ENCODE measurements at places on chromosomes 5 and 9.

- no peak for DNase-seq
These were observed 13.9 kb downstream of the PCDH12 start for GRCh38 chr5:141944076-141944475.

GRCh38 chr9:127393645-127394044, 3.3 kb upstream of the SLC2A8 start:
- peak; percentile 37 for DNase-seq

GRCh38 chr9:26950521-26950920, 3.5 kb upstream of the PLAA start:
- peak; percentile 68 for DNase-seq

DNA sequence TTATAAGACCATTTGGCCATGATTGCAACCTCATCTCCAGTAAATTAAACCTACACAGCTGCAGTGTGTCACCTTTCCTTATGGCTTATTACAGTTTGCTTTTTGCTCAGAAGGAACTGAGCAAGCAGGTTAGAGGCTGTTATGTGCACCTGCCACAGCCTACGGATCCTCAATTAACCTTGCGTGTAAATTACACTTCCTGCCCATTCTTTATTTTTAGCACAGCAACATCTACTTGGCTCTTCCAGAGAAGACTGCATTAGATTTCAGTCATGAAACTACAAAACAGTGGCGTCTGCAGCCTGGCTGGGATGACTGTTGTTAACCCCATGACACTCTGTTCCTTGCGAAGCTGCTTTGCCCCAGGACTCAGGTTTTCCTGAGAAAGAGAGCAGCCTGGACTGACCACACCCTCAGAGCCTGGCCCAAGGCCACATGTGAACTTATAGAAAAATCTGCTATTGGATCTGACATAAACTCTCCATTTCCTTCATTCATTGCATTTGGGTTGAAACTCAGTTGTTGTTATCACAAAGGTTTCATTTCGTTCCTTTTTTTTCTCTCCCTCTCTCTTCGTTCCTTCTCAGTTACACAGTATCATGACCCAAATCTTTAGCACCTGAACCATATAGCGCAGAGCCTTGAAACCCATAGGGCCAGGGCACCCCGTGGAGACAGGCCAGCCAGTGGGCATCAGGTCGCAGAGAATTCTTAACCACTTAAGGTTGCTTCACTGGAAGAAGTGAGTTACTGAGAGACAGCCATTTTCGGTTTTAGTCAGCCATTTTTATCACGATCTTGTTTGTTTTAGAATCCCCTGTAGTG, 138.6 kb downstream of the PALM2AKAP2 start:
- DNase-seq, result no peak

DNA sequence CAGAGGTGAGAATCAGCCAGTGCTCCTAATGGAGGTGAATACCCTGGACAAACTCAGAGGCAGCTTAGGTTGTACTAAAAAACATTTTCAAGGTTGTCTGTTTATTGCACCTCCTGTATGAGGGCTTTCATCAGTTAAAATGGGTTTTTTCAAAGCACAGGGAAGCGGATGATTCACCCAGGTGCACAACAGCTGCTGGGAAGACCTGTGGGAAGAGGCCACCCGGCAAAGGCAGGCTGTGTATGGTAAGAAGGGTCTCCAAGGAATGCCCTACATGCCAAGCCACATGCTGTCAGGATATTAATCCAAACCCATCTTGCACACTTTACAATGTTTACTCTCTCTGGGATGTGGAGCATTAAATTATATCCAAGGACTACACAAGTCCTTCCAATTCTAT, 14.7 kb downstream of the SIL1 start:
- no peak for DNase-seq

DNA sequence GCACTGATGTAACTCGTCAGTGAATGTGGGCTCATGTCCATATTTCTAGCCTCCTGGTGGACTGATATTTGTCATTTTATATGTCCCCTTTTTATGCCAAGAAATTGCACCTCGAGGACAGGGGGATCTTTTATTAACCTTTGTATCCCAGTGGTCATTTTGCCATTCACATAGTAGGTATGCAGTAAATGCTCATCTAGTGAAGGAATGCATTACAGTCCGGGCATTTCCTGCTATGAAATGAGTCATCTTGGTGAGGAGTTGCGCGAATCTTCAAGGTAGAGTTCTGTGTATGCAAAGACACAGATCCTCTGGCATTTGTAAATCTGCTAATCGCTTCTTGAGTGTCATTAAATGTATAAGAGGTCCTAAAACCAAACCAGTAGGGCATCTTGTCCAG, 755.5 kb upstream of the ADAMTS16 start:
- DNase-seq, result peak; percentile 22

- peak; percentile 1 for DNase-seq
These were observed 333.4 kb upstream of the ZNF462 start for GRCh38 chr9:106529616-106530015.

- DNase-seq, result no peak
These were observed 616.8 kb downstream of the TLE4 start for GRCh38 chr9:80188579-80188978.

DNA sequence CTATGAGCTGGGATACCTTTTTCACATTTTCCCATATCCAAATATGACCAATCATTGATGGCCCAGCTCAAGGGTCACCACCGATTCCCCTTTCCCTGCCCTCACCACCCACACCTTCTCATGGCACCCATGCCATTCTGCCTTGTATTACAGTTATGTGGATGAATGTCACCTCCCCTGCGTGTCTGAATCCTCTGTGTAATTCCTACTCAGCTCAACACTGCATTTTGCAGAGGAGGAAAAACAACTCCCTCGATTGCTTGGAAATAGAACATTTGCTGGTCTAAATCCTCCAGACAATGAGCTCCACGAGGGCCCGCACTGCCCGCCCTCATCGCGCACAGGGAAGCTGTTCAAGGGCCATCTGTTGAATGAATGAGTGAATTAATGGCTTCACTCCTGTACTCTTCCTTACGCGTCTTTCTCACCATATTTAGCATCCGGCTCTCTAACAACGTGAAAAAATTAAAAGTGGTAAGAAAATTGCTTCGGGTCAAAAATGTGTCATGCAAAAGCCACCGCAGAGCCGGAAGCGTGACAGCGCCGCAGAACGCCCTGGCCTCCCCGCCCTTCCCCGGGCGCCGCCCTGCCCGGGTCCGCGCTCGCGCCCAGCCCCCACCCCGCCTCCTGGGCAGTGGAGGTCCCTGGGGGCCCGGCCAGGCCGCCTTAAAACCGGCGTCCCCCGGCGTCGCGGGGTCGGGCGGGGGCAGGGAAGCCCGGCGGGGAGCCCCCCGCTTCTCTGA, 704 bp downstream of the SUSD1 start:
- peak; percentile 82 for DNase-seq

- peak; percentile 80 for DNase-seq
These were observed 75.0 kb downstream of the ADAMTS12 start for GRCh38 chr5:33816791-33817190.

- no peak for DNase-seq
These were observed 1.2 kb upstream of the RNF38 start for GRCh38 chr9:36401164-36401740.

GRCh38 chr9:14158916-14159315, 155.0 kb downstream of the NFIB start:
- peak; percentile 34 for DNase-seq

DNA sequence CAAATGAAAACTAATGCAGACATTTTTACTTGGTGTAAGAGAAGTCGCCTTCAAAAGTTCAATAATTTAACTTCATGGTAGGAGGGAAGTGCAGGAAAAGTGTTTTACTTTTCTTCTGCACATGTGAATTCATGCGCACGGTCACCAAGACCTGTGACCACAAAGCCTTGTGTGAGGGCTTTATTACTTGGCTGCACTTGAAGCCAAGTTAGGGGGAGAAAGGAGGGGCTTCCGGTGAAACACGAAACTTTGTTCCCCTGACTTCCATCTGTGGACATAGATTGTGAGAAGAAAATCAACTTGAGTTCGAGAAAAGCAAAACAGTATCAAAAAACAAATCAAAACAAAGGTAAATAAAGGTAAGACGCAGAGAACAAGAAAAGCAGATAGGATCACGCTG, 239.9 kb downstream of the ROR2 start:
- no peak for DNase-seq

DNA sequence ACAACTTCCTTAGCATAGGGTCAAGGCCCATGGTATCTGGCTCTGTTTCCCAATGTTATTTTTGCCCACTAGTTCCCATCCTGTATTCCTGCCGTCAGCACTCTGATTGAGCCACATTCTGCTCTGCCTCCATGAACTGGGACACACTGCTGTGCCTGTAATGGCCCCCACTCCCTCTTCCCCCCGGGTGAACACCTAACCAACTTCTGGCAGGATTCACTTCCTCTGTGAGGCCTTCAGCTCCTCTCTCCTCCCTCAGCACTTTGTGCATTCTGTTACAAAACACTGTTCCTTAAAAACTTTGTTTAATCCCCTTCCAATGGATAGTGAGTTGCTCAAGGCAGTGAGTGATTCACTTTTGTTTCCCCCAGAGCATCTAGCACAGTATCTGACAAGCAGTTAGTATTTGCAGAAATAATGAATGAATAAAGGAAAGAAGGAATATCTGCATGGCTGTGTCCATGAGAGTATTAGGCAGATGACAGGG, 183.6 kb downstream of the EFNA5 start:
- peak; percentile 9 for DNase-seq

- DNase-seq, result peak; percentile 13
These were observed 379.5 kb downstream of the CDH18 start for GRCh38 chr5:19608444-19609002.

DNA sequence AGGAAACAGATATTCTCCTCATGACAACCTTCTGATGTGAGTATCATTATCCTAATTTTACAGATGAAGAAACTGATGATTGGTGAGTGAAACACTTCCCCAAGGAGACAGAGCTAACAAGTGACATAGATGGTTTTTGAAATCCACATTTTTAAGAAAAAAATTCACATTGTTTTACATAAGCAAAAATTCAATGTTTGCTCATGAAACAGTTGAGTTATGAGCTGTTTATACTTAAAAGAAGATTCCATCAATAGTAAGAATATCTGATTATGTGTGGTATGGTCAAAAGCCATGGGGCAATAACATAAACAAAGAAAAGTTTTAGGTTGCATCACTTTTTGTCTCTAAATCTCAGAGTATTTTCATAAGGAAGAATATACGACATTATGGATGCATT, 167.9 kb upstream of the PAPPA start:
- no peak for DNase-seq

- DNase-seq, result no peak
These were observed 49.4 kb upstream of the LRRC19 start for GRCh38 chr9:27054841-27055240.

DNA sequence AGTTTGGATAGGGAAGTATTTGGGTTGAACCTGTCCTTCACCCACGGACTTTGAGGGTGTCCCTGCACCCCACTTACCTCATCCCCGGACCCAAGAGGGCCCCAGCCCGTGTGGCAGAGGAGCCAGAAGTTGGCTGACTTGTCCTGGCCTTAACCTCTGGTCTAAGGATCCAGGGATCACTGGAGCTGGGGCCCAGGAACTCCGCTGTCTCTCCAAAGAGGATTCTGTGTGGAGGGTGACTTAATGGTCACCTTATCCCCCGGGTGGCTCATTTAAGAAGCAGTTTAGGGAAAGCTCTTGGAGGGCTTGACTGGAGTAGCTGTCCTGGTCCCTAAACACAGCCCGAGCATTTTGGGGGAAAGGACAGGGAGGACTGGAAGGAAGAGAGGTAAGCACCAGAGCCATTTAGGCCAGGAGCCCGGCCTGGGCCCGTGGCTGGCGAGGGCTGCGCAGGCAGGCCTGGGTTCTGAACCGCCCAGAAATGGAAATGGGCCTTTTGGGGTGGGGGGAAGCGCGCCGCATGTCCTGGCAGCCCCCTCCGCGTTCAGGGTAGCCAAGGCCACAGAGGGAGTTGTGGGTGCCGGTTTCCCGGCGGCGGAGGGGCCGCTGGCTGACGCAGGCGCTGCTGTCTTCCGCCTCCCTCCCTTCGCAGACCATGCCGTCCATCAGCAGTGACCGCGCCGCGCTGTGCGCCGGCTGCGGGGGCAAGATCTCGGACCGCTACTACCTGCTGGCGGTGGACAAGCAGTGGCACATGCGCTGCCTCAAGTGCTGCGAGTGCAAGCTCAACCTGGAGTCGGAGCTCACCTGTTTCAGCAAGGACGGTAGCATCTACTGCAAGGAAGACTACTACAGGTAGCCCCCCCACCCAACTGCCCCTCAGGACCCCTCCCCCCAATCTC, 2.0 kb downstream of the LHX2 start:
- no peak for DNase-seq

GRCh38 chr5:2024986-2025721, 142.4 kb upstream of the IRX4 start:
- DNase-seq, result no peak

DNA sequence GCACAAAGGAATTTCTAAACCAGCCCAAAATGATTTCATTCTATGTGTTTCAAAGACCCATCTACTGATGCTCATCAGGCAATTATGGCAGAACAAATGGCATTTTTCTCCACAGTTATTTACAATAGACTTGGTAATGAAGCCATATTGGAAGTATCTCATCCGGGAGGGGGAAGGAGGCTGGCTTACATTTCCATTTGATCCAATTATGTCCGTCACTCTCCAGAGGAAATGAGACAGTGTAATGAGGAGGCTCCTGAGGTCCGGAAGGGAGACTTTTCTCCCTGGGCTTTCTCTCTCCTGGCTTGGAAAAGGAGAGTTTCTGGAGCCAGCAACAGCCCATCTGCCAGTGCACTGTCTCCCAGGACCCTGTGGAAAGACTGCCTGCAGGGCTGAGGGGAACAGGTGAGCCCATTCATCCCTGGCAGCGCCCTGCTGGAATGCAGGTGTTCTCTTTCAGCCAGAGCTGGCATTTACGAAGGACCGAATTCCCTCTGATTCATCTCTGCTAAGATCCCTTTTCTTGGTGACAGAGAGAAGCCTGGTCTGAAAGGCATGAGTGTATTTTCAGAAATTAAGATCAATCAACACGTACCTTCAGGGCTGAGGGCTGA, 54.9 kb upstream of the SAP30L start:
- no peak for DNase-seq

- DNase-seq, result peak; percentile 61
These were observed 21.3 kb upstream of the NDST1 start for GRCh38 chr5:150486402-150487198.

- peak; percentile 83 for DNase-seq
These were observed 7.0 kb downstream of the MAMDC4 start for GRCh38 chr9:136858844-136859757.

DNA sequence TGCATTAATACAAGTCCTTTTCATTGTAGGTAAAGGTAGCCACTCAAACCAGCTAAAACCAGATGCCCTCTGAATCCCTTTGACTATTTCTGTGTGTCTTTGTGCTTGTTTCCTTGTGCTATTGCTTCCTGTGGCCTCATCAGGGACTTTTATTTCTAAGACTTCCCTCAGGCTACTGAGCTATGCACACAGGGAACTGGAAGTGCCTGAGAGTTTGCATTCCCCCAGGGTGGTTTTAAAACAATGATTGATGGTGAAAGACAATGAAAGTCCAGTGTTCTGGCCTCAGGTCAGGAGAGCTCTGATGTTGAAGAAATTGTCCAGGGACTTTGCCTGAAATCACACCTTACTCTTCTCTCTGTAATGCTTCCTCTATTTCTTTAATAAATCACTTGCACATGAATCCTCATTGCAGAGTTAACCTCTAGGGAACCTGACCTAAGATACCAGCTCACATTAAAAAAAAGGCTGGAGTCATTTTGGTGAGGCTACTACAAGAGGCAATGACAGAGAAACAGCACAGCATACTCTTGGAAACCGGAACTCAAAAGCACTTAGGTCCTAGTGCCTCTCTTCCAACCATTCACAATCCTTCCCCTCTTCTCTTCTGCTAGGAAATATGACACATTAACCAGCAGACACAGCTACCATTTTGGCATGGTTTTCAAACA, 158.1 kb upstream of the NREP start:
- peak; percentile 57 for DNase-seq

Data from M059J (cell line).